KBM-7 (cell line): ENCODE measurements at places on chromosomes 1 and 21.

- no peak for DNase-seq
Observed at GRCh38 chr21:43206231-43207042, 37.6 kb downstream of the CRYAA start.

DNA sequence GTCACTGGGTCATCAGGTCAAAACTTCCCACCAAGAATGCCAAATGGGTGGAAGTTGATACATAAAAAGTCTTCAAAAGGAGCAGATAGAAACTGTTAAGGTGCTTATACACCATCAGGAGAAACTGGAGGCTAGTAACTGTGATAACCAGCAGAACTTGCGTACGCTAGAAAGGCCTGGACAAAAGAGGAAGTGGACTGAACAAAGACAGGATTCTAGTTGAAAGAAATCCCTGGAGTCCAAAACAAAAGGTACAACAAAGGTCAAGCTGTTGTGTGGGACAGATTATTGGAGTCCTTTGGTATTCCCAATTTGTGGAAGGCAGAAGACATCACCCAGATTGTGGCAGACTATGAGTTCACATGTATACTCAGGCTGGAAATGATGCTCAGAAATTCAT, 215.8 kb upstream of the PBX1 start:
- DNase-seq, result no peak

DNA sequence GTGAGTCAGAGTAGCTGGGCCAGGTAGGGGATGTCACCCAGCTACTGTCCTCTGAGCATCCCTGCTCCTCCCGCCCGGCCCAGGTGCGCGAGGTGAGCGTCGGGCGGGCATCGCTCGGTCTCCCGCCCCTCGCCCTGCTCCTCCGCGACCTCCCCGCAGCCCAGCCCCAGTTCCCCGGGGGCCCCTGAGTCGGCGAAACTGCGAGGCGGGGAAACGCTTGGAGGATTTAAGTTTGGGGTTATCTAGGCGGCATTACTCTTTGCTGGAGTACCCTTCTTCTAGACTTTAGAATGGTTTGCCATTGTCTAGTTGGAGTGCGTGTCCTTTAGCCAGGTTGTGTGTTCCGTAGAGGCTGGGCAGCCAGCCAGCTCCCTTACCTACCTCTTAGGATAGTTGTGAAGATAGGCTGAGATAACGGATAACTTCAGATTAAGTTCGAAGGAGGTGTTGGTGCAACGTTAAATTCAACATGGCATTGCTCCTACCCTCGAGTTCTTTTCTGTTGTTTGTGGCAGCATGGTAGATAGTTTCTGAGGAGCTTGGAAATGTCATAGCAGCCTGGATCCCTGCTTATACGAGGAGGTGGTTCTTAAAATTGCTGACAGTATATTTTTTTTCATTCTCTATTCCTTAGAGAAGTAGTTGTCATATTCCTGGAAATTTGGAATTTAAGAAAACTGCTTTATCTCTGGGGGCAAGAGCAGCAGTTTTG, 697 bp downstream of the AGO3 start:
- DNase-seq, result peak; percentile 39

DNA sequence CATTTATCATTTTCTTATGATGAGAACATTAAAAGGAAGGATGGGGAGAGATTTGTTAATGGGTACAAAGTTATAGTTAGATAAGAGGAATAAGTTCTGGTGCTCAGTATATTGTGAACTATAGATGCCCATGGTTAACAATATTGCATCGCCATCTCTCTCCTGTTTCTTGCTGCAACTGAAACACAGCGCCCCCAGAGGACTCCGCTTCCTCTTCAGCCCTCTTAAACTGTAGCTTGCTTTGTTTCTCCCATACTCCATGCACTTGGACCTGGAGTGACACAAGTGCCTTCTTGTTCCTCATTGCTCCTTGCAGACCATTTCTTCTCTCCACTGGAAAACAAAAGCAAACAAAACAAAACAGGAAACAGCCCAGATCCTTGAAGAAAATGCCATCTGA, 70.1 kb upstream of the NTPCR start:
- peak; percentile 38 for DNase-seq
